Astrocyte of the hippocampus (primary cell): ENCODE measurements at places on chromosomes 3 and 15.
A peak's percentile ranks its signal among the peaks of the same experiment; 100 is the strongest.

DNA sequence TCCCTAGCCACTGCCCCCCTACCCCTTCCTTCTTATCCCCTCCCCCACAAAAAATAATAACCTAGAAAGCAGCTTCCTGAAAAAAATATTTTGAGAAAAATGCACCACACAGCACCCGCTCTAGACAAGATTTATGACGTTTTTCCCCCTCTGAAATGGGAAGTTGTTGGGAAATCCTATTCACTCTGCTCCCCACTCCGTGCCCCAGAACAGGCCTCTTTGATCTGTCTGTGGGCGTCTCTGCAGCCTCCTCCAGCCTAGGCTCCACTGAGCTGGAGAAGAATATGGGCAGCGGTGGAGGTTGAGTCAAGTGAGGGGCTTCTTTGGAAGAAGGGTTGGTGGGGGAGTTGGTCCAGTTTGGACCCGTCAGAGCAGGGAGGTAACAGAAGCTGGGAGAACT is 28.5 kb upstream of the POLG start:
- no peak for DNase-seq

- peak; percentile 8 for DNase-seq
Measured at GRCh38 chr3:75101329-75102147, 487.1 kb upstream of the CNTN3 start.

DNA sequence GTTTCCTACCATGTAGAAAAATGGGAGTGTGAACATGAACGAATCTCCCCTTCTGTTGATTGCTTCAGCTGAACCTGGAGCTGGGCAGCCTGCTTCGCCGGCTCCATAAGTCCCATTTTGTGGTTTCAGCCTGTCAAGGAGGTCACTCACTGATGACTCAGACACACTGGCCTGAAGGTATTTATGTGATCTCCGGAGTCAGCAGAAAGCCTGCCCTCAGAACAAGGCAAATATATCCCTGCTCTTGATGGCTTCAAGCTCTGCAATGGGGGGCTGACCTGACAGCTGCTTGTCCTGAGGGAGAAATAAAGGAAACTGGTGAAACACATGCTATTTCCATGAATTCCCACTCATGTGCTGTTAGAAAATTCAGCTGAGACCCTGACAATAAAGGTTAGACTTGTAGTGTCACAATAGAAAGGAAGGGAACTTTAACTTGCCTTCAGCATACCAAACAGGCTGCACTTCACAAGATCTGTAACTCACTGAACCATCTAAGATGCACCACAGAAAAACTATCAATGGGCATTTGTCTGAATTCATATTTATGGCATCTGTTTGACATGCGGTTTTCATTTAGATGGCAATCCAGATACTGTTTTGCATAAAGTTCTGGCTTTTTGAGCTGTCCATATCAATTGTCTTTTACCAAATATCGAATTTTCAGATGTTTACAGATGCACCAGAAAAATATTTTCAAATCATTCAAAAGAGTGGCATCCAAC is 282.0 kb upstream of the VEPH1 start:
- peak; percentile 80 for DNase-seq

DNA sequence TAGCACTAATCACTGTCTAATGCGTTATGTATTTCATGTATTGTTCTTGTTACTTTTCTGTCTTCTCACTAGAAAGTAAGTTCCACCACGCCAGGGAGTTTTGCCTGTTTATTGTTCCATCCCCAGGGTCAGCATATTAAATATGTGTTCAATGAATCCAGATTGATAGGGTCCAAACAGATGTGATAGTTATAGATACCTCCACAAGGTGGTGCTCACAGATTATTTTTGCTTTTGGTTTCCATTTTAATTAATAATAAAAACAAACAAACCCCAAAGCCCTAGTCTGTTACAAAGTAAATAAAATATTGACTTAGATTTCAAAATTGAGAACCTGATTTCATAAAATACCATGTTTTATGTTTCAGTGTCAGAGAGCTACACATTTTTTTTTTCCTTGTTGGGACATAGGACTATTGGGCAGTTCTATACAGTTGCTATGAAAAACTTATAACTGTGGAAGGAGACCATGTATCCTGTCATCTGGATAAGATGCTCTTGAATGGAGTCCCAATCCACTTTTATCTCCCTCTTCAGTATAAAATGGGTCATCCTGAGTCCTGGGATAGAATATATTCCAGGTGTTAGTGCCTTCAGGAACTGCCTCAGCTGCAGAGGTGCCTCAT is 12.4 kb downstream of the OTOL1 start:
- DNase-seq, result peak; percentile 13

DNA sequence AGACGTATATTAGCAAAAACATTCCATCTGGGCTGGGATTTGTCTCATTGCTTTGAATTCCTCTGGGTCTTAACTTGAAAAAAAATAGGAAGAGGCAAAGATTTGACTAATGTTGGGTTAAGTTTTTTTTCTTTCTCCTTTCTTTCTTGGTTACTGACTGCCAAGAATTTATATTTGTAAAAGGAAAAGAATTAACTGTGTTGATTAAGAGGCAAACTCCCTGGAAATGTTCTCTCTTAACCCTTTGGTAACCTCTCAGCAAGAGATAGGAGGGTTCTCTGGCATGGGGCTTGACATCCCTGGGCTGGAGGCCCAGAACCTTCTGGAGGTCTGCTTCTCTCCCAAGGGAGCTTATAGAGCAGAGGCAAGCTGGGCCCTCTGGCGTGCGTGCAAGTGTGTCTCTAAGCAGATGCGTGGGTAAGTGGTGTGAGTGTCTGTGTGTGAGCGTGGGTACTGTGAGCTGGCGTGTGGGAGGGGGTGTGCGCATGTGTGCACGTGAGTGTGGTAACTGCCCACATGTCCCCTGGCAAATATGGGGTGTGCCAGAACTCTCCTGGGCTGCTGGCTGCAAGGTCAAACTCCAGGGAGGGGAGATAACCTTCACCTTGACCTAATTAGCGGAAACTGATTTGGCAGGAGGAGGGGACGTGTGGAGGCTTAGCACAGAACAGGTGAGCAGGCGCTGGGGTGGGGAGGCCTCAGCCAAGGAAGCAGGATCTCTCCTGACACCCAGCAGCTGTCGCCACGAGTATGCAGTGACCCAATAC is 49.4 kb upstream of the MAGEF1 start:
- DNase-seq, result peak; percentile 73

DNA sequence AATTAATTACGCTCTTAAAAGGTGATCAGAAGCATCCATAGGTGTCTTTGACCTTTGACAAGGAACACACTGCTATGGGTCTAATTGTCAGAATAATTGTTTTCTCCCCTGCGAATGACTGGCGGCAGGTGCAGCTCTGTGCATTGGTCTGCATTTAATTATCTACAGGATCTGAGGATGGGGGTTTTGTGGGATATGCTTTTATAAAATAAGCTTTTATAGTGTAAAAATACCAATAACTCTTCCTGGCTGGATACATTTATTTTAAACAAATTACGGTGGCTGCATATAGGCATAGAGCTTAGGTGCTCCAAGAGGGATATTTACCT is 201.6 kb upstream of the RGMA start:
- no peak for DNase-seq

GRCh38 chr3:102346897-102347296 is 87.9 kb upstream of the ZPLD1 start:
- DNase-seq, result no peak
